NCI-H2081 (cell line): ENCODE measurements at places on chromosomes 12 and 14.

- no peak for DNase-seq
Observed at GRCh38 chr14:34110531-34110930, 159.7 kb upstream of the EGLN3 start.

DNA sequence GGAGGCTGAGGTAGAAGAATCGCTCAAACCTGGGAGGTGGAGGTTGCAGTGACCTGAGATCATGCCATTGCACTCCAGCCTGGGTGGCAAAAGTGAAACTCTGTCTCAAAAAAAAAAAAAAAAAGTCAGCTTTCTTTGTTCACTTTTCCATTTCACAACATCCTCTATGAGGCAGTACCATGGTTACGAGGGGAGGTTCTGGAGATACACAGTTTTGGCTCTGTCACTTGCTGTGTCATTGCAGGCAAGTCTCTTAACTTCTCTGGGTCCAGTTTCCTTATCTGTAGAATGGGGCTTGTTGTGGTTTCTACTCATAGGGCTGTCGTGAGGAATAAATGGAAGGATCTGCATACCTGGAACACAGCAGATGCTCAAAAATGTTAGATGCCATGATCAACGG lies 75.6 kb upstream of the SLC24A4 start:
- no peak for DNase-seq

DNA sequence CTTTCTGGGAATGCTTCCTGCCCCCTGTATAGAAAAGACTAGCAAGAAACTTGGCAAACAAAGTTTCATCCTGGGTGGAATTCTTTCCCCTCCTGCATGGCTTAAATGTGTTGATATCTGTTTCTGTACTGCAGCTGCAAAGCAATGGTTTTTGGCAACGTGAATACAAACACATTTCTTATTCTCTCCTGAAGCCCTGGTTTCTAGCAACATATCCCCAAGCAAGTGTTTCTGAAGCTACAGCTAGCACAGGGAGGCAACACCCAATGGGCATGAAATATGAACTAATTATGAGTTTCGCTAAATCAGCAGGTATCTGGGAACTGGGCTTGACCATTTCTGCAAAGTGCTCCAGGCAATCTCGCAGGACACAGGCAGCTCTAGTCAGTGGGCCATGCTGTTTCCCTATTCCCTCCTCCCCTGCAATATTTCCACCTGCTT lies 392.3 kb upstream of the TMPO start:
- peak; percentile 49 for DNase-seq

DNA sequence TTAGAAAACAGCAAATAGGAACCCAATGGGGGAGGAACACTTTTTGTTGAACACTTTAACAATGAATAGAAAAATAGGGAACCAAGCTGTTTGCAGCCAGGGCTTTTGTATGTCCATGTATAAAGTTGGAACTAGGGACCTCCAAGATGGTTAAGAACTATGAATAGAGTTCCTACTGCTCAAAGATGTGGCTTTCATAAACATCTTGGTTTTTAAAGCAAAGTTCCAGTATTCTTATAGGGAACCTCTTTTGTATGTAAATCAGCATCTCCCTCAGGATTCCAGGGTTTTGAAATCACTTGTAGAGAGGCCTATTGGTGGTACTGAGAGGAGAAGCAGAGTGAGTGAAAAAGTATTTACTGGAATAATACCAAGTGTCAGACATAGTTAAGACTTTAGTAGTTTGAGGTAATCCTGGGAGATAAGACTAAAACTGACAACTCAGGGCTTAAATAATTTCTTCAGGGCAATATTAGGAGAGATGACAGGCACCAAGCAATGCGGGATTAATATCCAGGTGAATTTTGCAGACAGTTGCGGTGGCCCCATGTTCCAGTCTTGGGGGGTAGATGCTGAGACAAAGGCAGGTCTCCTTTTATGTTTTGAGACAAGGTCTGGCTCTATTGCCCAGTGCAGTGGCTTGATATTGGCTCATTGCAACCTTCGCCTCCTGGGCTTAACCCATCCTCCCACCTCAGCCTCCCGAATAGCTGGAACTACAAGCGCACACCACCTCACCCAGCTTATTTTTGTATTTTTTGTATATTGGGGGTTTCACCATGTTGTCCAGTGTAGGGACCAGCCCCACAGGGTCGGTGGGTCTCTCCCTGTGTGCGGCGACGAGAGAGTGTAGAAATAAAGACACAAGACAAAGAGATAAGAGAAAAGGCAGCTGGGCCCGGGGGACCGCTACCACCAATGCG lies 10.4 kb upstream of the EID3 start:
- DNase-seq: no peak

- DNase-seq: no peak
Observed at GRCh38 chr14:65072937-65073336, 29.4 kb downstream of the MAX start.
